ENCODE measurements at places on chromosomes 4 and X.

GRCh38 chrX:47143894-47144625, 442 bp downstream of the NDUFB11 start:
- DNase-seq: peak; percentile 28

DNA sequence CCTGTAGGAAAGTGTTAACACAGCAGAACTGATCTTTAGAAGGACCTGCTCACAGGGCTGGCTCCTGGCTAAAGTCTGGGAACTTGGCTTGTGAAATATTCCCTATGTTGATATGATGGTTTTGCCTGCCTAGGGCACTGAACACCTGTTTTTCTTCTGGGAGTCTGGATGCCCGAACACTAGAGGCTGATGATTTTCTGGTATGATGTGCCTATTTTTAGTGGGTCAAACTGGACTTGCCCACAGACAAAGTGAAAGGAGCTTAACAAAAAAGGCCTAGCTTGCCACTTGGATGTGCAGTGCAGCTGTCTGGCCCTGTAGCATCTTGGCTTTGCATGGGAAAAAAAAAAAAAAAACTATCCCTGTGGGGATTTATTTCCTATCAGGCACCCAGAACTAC, 39.1 kb downstream of the ZNF674 start:
- DNase-seq: no peak

DNA sequence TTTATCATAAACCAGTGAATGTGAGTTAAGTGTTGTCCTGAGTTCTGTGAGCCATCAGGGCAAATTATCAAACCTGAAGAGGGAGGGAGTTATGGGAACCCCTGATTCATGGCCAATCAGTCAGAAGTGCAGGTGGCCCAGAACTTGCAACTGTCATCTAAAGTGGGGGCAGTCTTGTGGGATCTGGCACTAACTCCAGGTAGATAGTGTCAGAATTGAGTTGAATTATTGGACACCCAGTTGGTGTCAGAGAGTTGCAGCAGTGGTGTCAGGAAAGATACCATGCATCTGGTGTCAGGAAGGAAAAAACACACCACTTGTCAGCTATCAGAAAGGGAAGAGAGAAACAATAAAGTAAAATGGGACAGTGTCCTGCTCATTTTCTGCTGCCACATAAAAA, 8.4 kb downstream of the CORIN start:
- DNase-seq: no peak

DNA sequence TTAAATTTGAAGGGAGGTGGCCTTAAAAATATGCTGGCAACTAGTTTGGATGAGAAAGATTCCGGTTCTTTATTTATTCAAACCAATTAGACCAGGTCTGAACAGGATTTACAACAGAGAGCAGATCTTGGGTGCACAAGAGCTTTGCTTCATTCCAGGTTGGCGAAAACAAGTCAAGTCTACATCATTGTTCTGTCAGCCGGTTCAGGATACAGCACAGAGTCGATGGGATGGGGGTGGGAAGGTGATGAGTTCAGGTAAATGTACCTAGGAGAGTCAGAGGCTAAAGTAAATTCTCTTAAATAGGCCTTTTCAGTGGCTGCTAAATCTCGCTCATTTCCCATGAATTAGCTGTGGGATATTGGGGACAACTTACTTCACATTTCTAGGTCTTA, 882 bp upstream of the STIM2 start:
- no peak for DNase-seq

- DNase-seq: peak; percentile 27
Observed at GRCh38 chr4:47705326-47705981, 132.4 kb downstream of the CORIN start.

- DNase-seq: no peak
Observed at GRCh38 chrX:9573282-9574106, 108.6 kb downstream of the TBL1X start.

- DNase-seq: no peak
Observed at GRCh38 chrX:75297508-75297907, 23.6 kb downstream of the UPRT start.

GRCh38 chr4:1091561-1091995, 21.8 kb downstream of the RNF212 start:
- DNase-seq: no peak

- peak; percentile 1 for DNase-seq
Observed at GRCh38 chr4:85210353-85210752, 243.9 kb upstream of the WDFY3 start.

GRCh38 chrX:149185087-149185486, 320.0 kb downstream of the IDS start:
- DNase-seq: no peak

- DNase-seq: peak; percentile 96
Observed at GRCh38 chr4:158020734-158021346, 152.0 kb downstream of the GASK1B start.

GRCh38 chrX:39491548-39492297, 606.0 kb downstream of the BCOR start:
- no peak for DNase-seq

GRCh38 chr4:25487155-25487554, 110.1 kb downstream of the ANAPC4 start:
- DNase-seq: no peak

DNA sequence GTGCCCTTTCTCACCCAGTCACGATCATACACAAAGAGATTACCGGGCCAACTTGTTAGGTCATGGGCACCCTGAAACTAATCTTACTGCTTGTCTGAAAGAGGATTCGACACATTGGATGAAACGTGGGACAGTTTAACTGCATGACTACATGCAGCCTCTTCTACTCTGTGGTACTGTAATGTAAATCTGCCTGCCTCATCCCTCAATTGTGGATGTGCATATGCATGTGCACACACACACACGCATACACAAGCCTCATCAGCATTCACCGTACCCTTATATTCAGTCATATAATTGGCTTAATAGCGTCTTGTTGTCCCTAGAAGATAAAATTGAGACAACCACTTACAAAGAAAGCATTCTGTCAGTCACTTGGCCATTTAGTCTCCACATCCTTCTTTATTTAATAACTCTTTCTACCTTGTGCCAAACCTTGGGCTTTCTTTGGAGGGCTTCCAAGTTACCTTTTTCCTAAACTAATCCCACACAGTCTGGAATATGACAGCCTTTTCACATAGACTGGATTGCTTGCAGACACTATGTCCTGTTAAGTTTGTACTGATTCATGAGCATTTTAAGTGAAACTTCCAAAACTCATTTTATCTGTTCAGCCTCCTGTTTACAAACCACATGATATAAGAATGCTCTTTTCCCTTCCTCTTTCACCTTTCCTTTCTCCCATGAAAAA, 132.9 kb downstream of the AFF2 start:
- no peak for DNase-seq

DNA sequence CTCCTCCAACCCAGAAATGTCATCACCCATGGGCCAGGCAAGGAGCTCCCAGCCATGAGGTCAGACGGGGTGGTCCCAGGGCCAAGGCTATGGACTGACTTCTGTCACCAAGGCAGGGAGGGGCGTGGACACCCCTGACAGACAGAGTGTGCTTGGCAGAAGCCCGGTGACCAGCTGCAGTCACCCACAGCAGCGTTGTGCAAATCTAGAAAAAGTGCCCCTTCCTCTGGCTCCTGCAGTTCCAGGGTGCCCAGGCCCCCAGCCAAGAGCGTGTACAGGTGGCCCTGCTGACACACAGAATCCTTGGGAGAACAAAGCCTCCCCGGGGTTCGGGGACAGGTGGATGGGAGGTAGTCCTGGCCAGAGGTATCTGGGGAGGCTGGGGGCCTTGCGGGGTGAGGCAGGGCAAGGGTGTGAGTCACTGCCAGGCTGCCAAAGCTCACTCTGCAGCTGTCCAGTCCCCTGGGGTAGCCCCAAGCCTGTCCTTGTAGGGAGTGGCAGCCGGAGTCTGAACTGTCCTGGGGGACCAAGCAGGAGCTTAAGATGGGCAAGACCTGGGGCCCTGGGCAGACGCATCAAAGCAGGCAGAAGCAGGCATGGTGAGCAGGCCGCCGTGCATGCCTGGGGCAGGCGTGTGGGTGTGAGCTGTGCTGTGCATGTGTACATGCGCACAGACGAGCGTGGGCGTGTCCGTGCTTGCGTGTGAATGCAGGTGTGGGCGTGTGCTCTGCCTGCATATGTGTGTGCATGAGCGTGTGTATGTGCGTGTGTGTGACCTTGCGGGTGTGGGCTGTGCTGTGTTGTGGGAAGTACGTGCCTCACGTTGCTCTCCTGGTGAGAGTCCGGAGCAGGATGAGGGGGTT, 3.3 kb downstream of the MYL5 start:
- DNase-seq: peak; percentile 30

- DNase-seq: no peak
Observed at GRCh38 chr4:566035-566434, 10.1 kb downstream of the TMEM271 start.

GRCh38 chr4:147730333-147730732, 1.6 kb upstream of the ARHGAP10 start:
- DNase-seq: peak; percentile 59

DNA sequence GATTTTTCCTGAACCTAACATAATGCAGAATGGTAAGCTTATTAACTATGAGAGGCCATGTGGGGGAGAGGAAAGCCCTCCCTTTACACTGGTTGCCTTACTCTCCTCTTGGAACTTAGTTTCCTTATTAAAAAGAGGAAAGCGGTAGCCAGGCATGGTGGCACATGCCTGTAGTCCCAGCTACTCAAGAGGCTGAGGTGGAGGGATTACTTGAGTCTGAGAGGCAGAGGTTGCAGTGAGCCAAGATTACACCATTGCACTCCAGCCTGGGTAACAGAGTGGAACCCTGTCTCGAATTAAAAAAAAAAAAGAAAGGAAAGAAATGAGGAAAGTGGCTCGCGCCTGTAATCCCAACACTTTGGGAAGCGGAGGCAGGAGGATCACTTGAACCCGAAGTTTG, 2.0 kb downstream of the FAM47E start:
- no peak for DNase-seq

GRCh38 chr4:77493120-77493752, 112.4 kb upstream of the CXCL13 start:
- DNase-seq: no peak

DNA sequence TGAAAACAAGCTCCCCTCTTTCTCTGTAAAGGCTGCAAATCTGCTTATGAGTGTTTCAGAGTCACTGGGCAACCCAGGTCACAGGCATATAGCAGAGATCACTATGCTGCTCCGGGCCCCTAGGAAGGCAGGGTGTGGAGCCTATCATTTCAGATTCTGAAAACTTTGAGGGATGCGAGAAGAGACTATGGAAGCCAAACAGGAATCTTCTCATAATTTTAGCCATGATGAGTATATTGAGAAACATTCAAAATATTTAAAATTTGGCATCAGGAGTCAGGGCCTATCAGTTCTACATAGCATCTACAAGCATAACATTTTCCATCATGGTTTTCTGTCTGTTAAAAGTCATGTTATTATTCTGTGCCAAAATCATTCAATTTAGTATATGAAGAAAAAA, 61.7 kb upstream of the ATXN3L start:
- no peak for DNase-seq

DNA sequence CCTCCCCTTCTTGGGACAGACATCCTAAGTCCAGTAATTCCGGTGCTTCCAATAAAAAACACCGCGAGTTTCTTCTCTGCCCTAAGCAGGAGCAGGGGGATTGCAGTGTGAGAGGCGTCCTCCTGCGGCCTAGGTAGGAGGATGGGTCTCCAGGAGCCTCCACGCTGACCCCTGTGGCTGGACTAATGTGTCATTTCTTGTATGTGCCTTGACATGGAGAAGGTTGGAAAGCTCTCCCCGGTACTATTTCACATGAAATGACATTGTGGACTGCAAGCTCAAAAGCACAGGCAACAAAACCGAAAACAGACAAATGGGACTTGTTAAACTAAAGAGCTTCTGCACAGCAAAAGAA, 66.6 kb upstream of the ENPP6 start:
- DNase-seq: no peak

GRCh38 chr4:8350352-8350751, 80.8 kb downstream of the HTRA3 start:
- DNase-seq: no peak

DNA sequence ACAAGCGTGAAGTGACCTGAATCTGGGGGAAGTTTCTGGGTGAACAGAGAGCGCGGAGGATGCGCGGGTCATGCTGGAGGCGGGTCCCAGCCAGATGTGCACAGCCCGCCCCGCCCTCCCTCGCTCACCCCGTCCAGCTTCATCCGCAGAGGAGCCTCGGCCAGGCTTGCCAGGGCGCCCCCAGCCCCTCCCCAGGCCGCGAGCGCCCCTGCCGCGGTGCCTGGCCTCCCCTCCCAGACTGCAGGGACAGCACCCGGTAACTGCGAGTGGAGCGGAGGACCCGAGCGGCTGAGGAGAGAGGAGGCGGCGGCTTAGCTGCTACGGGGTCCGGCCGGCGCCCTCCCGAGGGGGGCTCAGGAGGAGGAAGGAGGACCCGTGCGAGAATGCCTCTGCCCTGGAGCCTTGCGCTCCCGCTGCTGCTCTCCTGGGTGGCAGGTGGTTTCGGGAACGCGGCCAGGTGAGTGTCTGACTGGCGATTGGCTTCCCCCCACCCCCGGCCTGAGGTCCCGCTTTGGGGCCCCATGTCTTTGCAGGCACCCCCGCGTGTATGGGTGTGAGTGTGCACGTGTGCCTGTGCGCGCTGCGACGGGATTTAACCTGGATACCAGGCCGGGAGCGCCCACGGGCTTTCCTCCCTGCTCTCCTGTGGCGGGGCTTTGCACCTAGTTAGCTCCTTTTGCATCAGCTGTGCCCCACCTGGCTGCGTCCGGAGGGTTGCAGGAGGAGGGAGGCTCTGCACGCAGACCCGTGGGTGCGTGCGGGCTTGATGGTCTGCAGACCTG, at the start of gene EGFL6:
Gene EGFL6, plus strand, starts transcription at position 123 of the 782 bp plus-strand sequence. Its CDS starts 261 bp downstream, at position 384.
- no peak for DNase-seq

- no peak for DNase-seq
Observed at GRCh38 chr4:159382856-159383561, 280.1 kb downstream of the RAPGEF2 start.

- DNase-seq: no peak
Observed at GRCh38 chr4:1523907-1524636, 117.8 kb upstream of the NKX1-1 start.

All from amniotic epithelial cell (primary cell).